Right renal cortex interstitium (tissue), 3 donors: ENCODE measurements at places on chromosomes 3 and 15. TPM values are rescaled to one million over a fixed set of nuclear protein-coding genes. Genes with fewer than 3 reads are reported as not detected.

Gene PCYT1A
- polyA plus RNA-seq, result 38.8 TPM

Gene NISCH
- polyA plus RNA-seq, result 97.7 TPM

Gene PRR20G
- polyA plus RNA-seq, result not detected

Gene MRPL46
- 32.3 TPM for polyA plus RNA-seq

Gene TNFAIP8L3
- polyA plus RNA-seq, result 2.3 TPM

Gene SKOR1
- 0.16 TPM for polyA plus RNA-seq

Gene ROBO2
- 79.5 TPM for polyA plus RNA-seq

Gene GPR160
- 36.3 TPM for polyA plus RNA-seq

Gene PTX3
- 3.8 TPM for polyA plus RNA-seq

Gene TGM4
- 0.11 TPM for polyA plus RNA-seq

Gene LYSMD2
- 4.6 TPM for polyA plus RNA-seq

Gene ACKR2
- polyA plus RNA-seq, result 1.9 TPM

Gene PIGB
- 17.6 TPM for polyA plus RNA-seq

Gene SPG21
- 107 TPM for polyA plus RNA-seq

Gene C3orf62
- 10.0 TPM for polyA plus RNA-seq

Gene EFCC1
- polyA plus RNA-seq, result 2.2 TPM

Gene COL6A5
- 0.04 TPM for polyA plus RNA-seq

Gene GPR176
- polyA plus RNA-seq, result 14.9 TPM

Gene MORC1
- polyA plus RNA-seq, result 0.49 TPM

Gene UCN2
- polyA plus RNA-seq, result 0.25 TPM

Gene KLHL25
- polyA plus RNA-seq, result 10.9 TPM

Gene NR2E3
- polyA plus RNA-seq, result 0.22 TPM

Gene VILL
- 11.0 TPM for polyA plus RNA-seq

Gene AMOTL2
- 84.1 TPM for polyA plus RNA-seq

Gene ATP10A
- polyA plus RNA-seq, result 4.5 TPM

Gene LTK
- 1.5 TPM for polyA plus RNA-seq

Gene KIF15
- 25.8 TPM for polyA plus RNA-seq

Gene MNS1
- 39.5 TPM for polyA plus RNA-seq

Gene CFAP20DC
- polyA plus RNA-seq, result 4.2 TPM

Gene GUCA1C
- polyA plus RNA-seq, result 0.18 TPM

Gene FETUB
- polyA plus RNA-seq, result not detected

Gene LRRC49
- polyA plus RNA-seq, result 20.3 TPM

Gene CFAP100
- 1.1 TPM for polyA plus RNA-seq

Gene IL17RB
- 15.4 TPM for polyA plus RNA-seq
